Stimulated activated naive CD8-positive, alpha-beta T cell treated with anti-CD3 and anti-CD28 coated beads, Interleukin-15, Interleukin-2, amounts not matched to agents 100 U/mL and 50 U/mL, for 24 hours (primary cell): ENCODE measurements at places on chromosomes 13 and 19.
A peak's percentile ranks its signal among the peaks of the same experiment; 100 is the strongest.

GRCh38 chr19:35958660-35959039, 22.5 kb downstream of the LRFN3 start:
- DNase-seq, result no peak

- no peak for DNase-seq
Measured at GRCh38 chr13:25961294-25961693, 90.5 kb downstream of the SHISA2 start.

DNA sequence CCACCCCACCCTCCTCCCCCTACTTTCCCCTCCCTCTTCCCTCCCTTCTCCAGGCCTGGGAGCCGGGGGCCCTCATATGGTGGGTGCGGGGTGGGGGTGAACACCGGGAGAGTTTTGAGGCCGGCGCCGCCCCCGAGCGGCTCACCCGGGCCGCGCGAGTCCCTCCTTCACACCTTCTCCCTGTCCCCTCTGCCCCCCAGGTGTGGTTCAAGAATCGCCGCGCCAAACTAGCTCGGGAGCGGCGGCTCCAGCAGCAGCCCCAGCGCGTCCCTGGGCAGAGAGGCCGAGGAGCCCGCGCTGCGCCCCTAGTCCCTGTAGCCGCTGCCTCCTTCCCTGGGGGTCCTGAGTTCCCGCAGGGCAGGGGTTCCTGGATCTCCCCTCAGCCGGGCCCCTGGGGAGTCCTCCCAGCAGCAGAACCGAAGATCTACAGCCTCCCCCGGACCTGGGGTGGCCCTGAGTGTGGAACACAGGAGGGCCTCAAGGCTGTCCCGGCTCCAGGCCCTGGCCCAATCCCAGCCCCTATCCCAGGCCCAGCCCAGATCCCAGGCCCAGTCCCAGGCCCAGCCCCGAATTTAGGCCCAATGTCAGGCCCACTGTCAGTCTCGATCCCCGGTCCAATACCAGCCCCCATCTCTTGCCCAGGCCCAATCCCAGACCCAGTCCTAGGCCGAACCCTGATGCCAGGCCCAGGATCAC, 1.7 kb downstream of the TPRX2 start:
- no peak for DNase-seq

DNA sequence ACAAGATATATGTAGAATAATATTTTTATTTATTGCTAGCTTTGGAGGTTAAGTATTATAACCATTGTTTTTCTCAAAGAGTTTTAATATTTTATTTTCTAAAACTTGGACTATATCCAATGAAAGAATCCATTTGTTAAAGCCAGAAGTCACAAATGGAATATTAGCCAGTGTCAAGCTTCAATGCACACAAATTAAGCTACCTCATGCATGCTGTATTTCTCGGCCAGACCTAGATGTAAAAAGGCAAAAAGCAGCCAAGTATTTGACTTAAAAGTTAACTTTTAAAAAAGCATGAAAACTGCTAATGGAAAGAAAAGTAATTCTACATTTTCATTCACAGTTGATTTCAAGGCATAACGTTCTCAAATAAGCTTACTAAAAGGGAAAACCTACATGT, 160.0 kb upstream of the ATXN8OS start:
- DNase-seq, result no peak

DNA sequence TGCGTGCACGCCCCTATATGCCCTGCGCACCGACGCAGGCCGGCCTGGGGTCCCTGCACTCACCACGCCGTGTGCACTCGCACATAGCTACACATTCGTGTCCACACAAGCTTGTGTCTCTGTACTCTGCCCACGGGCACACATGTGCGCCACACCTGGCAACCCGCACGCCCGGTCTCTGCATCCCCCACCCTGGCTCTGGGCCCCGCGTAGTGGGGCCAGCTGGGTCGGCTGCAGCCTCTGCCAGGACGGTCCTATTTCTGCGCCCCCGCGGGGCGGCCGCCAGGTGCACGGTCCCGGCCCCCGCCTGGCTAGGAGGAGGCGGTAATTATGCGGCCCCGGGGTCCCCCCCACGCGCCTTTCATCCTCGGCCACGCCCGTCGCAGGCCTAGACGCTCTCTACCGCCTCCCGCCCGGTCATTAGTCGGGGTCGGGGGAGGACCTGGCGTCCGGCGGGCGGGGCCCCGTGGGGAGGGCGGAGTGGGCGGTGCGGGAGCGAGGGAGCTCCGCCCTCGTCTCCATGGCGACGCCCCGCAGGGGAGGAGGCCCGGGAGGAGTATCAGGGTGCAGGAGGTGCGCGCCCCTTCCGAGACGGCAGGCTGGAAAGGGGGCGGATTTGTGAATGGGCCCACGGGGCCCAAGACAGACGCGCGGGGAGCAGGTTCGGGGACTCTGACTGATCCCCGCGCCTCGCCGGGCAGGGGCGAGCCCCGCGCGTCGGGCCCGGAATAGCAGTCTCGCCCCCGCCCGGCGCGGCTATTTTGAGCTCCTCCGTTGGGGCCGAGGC, 2.8 kb upstream of the CIRBP start:
- peak; percentile 93 for DNase-seq

- DNase-seq, result no peak
Measured at GRCh38 chr13:28671126-28671792, 12.3 kb downstream of the POMP start.

GRCh38 chr19:24033963-24034342, 53.0 kb upstream of the ZNF254 start:
- DNase-seq, result peak; percentile 31

- DNase-seq, result no peak
Measured at GRCh38 chr13:73988461-73988860, 145.7 kb downstream of the KLF12 start.

DNA sequence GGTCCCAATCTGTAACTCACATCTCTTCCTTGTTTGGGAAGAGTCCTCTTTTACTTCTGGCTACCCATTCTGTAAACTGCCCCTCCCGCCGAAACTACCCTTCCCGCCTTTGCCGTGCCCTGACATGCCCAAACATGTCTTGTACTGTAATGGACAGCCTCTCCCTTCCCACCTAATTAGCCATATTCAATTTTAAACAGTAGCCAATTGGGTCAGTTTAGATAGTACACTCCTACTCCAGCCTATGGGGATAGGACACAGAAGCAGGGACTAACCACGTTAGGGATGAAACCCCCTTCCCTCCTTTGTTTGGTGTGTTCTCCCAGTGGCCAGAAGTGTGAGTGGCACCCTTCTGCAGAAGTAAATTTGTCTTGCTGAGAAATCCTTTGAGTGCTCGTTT, 34.2 kb downstream of the SACS start:
- DNase-seq, result no peak

- DNase-seq, result no peak
Measured at GRCh38 chr13:35892837-35893814, 238.1 kb downstream of the DCLK1 start.

GRCh38 chr13:89382981-89383380, 1711.8 kb downstream of the SLITRK5 start:
- no peak for DNase-seq

DNA sequence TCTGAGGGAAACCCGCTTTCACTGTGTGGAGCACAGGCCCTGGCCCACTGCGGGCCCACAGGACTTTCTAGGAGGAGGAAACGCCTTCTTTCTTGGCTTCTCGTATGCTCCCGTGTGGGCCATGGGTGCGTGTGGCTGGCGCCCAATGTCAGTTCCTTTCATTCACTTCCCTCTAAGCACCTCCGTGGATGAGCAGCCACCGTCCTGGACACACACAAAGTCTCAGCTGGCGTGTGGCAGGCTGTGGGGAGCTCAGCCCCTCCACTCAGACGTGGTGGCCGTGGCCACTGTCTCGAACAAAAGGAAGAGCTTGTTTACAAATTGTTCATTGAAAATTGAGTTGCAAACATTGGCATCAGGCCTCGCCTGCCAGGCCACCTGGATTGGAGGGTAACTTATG, 240.0 kb upstream of the SGCG start:
- no peak for DNase-seq

DNA sequence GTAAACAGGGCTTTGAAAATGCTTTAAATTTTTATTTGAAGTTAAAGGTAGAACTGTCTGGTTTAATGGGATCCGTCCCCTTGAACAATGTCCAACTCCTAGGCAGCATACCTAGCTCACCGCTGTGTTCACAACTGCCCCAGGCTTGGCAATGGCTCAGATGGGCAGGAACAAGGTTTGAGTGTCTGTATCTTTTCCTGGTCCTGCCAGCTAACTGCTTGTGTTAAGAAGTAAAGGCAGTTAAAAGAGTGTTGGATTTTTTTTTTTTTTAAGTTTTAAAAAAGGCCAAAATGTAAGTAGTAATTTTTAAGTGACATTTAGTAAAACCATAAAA, 66.7 kb upstream of the FNDC3A start:
- no peak for DNase-seq

GRCh38 chr13:97445522-97446187, 11.7 kb downstream of the RAP2A start:
- no peak for DNase-seq

DNA sequence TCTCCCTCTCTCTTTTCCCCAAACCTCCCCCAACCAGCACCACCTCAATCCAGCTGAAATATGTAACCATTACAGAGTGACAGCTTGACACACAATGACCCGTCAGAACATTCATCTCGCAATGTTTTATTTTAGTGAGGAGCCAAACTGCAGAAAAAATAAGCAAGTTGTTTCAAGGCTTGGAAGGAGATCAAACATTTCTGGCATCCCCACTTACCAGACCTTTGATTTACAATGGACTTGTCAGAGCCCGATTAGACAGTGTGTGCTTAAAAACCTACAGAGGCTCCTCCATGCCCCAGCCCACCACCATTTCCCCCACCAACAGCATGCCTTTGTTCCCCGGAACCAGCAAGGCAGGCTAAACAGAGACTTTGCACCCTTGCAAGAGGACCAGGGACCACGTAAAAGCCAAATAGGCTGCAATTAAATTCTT, 382.8 kb upstream of the ZNF507 start:
- no peak for DNase-seq

DNA sequence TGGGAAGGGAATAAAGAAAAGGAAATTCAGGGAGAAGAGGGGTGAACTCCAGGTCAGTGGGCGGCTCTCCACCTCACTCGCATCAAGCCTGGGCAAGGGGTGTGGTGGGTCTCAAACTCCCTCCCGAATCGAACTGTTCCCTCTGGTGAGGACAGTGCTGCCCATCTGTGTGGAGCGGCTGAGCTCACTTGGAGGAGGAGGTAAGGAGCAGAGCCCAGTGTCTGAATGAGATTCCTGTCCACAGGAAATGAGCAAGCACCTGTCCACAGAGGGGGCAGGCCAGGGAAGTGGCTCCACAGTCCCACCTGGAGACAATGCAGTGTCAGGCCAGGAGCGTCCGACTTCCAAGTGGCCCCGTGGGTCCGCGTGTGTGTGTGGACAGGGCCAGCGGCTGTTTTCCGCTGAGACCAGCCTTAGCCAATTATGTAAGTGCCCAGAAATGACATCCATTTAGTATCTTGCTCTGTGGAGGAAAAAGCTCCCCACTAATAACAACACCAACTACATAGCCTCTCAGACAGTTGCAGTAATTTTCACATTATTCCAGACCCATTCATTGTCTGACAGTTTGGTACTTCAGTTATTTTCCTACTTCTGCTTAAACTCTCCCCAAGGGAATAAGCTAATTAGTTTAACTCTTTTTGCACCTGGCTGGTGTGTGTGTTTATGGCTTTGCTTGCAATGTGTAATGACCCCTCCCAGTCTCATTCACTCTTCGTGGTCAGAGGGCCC, 114.6 kb downstream of the SOX1 start:
- no peak for DNase-seq

DNA sequence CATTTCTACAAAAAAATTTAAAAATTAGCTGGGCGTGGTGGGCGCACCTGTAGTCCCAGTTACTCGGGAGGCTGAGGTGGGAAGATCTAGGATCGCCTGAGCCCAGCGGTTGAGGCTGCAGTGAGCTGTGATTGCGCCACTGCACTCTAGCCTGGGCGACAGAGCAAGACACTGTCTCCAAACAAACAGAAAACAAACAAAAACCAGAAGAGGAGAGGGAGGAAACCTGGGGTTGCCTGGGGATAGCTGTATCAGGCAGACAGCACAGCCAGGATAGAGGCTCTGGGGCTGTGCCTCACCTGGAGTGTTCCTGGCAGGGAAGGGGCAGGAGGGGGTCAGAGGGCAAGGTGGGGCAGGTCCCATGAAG, 2.6 kb upstream of the POLR2E start:
- no peak for DNase-seq

GRCh38 chr19:39186391-39186790, 10.4 kb upstream of the NCCRP1 start:
- no peak for DNase-seq

- no peak for DNase-seq
Measured at GRCh38 chr19:23101241-23101640, 15.6 kb upstream of the ZNF730 start.

DNA sequence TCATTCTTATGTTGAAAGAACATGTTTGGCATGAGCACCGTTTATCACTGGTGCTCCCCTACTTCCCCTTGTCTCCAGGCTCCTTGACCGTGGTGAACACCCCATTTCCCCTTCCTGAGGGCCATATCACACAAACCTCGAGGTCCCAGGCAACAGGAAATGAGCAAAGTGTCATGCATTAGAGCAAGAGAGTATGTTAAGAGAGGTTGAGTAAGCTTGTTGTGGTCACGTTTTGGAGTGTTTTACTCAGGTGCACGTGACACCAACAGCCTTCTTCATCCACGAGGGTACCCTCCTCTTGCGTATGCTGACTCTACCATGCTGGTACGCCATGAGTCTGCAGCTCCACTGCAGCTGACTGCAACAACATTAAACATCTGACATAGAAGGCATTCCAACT, 482.2 kb upstream of the NBEA start:
- DNase-seq, result no peak
